Neural crest cell (in vitro differentiated cells): ENCODE measurements at places on chromosomes 4 and X. TPM values are rescaled to one million over a fixed set of nuclear protein-coding genes. Genes with fewer than 3 reads are reported as not detected.

Gene PLXNA3
- total RNA-seq: 74.1 and 75.1 TPM in 2 replicates

Gene ZCCHC18
- total RNA-seq: 8.7 and 9.3 TPM in 2 replicates

Gene TCP11X2
- not detected in 2 replicates for total RNA-seq

Gene ZDHHC15
- 3.0 and 3.7 TPM in 2 replicates for total RNA-seq

DNA sequence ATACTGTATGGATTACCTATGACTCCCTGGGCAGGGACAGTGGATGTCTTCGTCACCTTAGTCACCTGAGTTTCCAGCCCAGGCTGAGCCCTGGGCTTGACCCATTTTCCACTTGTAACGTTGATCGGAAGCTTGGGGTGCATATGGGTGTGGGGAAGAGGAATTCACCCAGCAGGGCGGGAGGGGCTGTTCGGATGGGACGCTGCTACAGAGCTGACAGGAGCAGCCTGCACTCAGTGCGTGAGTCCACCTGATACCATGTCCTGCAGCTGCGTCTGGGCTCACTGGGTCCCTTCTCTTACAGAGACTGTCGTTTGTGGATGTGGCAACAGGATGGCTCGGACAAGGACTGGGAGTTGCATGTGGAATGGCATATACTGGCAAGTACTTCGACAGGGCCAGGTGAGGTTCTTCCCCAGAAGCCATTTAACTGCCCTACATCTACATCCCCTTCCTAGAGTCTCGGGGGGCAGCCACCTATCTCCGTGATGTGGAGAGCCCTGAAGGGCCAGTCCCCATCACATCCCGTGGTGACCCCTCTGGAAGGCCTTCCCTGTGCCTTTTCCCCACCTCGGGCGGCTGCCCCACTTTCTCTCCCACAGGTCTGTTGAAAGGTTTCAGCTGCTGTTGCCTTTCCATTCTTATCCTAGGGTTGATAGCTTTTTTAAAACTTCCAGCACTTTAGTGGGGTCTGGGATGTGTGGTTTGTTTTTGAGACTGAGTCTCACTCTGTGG lies 13.6 kb downstream of the TKTL1 start:
- DNase-seq: no peak

DNA sequence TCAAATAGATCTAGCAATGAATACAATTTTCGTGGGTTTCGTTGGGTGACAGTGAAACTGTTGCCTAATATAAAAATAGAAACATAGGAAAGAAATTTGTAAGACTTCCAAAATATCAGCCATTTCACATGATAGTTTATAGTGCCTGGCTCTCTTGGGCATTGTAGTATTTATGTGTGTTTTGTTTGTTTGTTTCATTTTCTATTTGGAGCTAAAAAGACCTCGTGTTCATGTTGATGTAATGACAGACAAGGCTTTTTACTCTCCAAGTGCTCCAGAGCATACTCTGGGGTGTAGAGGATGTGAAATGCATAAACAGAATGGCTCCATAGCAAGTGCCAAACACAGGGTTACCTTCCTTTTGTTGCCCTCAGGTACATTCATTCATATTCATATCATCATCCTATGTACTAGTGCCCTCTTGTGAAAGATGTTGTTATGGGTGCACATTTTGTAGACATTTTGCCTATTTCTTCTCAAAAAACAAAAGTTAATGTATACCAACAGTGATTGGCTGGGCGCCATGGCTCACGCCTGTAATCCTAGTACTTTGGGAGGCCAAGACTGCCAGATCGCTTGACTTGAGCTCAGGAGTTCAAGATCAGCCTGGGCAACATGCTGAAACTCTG lies 100.7 kb upstream of the AMOT start:
- DNase-seq: no peak

- DNase-seq: no peak
Observed at GRCh38 chr4:139628184-139629012, 37.2 kb upstream of the MGST2 start.

DNA sequence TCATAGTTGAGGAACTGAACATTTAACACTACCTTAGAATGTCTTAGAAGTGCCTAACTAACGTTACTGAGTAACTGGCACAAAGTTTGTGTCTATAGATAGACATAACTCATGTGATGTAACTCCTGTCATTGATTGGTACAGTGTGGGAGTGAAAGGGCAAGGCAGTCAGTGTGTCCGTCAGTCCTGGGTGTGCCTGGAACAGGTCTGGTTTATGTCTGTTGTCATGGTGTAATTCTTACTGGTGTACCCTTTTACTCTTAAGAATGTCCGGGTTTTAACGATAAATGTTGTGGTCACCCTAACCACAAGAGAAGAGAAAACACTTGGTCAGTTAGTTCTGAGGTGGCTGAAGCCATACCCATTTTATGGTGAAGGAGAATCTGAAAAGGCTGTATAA lies 93.1 kb upstream of the ESX1 start:
- DNase-seq: no peak

DNA sequence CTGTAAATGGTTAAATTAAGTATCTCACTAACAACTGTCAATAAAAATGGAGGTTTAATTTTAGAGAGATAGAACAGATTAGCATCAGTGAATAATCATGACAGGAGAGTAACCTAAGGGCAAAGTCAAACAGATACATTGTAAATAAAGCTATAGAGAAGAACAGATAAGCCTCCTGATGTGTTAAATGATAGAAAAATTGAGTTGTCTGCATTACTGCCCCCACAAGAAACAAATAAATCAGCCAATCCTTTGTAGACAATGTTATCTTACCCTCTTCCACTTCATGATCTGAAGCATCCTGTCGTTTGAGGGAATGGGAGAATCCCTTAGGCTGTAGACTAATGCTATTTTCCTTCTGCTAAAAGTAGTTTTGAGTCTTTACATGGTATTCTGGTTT lies 147.8 kb downstream of the PCDH18 start:
- DNase-seq: no peak
